Stimulated activated CD8-positive, alpha-beta memory T cell treated with anti-CD3 and anti-CD28 coated beads, Interleukin-12 subunit alpha, Interleukin-12 subunit beta, amount 100 ng/mL, for 1 hour (primary cell): ENCODE measurements at places on chromosomes 2 and 18.

- no peak for DNase-seq
Observed at GRCh38 chr2:233489666-233490065, 76.9 kb downstream of the USP40 start.

GRCh38 chr2:57417007-57417406, 629.6 kb upstream of the VRK2 start:
- no peak for DNase-seq

DNA sequence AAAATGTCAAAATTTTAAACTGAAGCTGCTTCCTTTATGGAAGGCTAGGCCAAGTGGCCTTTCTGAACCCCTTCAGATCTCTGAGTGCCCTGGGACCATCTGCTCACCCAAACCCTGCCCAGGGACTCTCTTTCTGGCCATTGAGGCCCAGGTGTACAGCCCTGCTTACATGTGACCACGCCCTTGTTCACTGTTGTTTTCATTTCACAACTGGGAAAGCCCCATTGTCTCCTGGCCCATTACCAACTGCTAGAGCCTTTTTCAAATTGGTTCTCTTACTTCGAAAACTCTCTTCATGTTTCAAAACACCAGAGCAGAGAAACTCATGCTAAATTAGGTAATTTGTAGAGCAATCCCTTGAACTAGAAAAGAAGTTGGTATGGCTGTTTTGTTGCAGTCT, 219.5 kb upstream of the TANK start:
- no peak for DNase-seq

- no peak for DNase-seq
Observed at GRCh38 chr2:72148003-72148836, 558 bp upstream of the CYP26B1 start.

- no peak for DNase-seq
Observed at GRCh38 chr18:5516841-5517240, 27.0 kb downstream of the EPB41L3 start.

DNA sequence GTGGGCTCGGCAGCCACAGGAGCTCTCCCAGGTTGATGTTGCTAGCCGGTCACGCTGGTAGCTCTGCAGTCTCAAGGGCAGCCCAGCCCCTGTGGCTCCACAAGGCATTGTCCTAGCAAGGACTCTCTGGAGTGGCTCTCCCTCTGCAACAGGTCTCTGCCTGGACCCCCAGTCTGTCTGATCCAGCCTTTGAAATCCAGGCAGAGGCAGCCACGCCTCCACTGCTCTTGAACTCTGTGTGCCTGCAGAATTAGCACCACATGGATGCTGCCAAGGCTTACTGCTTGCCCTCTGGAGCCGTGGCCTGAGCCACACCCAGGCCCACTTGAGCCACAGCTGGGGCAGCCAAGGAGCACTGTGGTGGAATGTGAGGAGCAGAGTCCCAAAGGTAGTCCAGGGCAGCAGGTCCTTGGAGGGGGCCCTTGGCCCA, 43.0 kb upstream of the FAHD2A start:
- no peak for DNase-seq

DNA sequence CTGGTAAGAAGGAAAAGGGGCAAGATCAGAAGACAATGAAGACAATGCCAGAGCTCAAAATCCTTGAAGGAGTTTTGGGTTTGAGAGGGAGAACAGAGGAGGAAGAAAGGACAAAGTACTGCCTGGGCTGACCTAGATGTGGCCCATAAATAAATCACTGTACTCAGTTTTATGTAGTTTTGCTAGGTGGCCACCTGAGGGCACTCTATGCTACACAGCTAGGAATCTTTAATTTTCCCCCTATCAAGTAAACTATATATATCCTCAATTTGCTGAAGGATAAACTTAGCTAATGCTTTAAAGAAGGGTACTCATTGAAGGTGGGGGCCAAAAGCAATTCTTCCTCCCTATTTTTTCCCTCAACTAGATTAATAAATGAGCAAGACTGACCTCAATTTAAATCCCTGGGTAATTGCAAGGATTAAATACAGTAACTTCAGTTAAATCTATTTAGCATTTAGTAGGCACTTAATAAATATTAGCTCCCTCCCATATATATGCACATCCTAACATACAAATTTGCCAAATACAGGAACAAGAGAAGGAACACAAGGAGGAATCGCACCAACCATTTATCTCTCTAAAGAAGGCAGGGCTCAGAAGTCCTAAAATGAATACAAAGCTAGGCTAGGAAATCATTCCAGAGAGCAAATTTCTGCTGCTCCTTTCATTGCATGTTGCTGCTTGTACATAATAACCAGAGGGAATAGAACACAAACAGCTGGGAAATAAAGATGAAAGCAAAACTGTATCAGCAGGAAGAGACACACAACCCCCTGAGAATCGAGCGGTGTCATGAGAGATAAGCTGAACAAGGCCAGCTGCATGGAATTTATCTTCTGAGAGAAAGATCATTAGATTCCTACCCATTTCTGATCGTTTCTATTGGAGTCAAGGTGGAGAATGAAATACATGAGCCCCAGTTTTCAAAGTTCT, 540.1 kb downstream of the NRXN1 start:
- no peak for DNase-seq

DNA sequence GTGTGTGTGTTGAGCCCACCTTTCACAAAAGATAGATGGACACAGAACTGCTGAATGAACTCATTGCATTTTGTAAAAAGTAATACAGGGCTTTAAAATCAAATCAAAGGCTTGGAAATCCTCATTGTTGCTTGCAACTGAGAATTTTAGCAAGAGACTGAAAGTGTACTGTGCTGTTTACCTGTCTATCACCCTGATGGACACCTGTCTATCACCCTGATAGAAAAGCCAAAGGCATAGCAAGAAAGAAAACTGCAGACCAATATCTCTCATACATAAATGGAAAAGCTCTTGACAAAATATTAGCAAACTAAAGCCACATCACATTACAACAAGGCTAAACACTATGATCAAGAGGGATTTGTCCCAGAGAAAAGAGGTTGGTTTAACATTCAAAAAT, 107.5 kb upstream of the TMEM18 start:
- DNase-seq: no peak

GRCh38 chr2:288758-289361, 969 bp upstream of the ALKAL2 start:
- no peak for DNase-seq

- DNase-seq: no peak
Observed at GRCh38 chr2:159010340-159010739, 41.9 kb downstream of the TANC1 start.

DNA sequence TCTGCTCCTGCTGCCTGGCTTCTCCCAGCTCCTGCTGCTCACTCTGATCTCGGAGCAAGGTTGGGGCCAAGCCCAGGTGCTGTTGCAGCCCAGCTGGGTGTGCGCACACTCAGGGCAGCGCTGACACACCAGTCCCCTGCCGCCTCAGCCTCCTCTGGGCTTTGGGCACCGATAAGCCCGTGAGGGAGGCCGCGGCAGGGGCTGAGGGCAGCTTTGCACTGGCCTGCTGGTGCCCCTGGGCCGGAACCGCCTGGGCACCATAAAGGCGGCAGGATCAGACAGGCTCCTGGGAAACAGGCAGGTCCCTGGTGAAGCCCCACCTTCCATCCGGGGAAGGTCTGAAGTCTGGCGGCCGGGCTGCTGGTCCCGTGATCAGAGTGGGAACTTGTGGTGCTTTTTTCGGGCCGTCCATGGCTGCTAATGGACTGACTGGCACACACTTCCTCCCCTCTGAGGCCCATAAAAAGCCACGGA, 14.1 kb upstream of the EML6 start:
- no peak for DNase-seq

GRCh38 chr2:157479081-157480027, 35.5 kb upstream of the CYTIP start:
- no peak for DNase-seq

DNA sequence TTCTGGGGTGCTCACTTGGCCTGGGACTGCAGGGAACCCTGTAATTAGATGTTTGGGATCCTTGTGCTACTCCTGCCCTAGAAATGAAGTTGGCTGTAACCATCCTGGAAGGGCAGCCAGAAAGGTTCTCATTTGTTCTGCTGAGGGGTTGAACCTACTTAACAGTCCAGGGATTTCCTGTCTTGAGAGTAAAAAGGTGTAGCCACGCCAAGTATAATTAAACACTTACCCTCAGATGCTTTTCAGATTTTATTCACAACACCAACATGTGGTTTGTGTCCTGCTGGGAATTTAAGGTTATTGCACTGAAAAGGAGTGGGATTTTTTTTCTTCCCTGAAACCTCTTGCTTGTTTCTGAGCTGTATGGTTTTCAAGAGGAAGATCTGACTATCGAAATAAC, 222.4 kb upstream of the APCDD1 start:
- no peak for DNase-seq

- no peak for DNase-seq
Observed at GRCh38 chr18:74457725-74458421, 765 bp upstream of the DIPK1C start.

DNA sequence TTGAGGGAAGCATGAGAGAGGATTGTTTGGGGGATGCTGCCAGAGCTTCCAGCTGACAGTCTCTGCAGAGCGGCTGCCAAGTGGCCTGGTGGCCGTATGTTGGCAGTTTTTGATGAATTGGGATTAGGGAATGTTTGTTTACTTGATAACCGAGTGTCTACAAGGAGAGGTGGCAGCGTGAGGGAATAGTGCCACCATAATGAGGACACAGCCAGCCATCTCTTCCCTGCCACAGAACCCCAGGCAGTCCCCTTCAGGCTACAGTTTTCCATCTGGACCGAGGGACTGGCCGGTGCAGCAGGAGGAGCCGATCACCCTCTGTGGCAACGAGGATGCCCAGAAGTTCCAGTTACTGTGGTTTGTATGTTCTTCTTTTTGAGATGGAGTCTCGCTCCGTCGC, 55.2 kb downstream of the TRAPPC12 start:
- no peak for DNase-seq

GRCh38 chr18:76373297-76373696, 121.7 kb downstream of the ZNF516 start:
- DNase-seq: no peak

- no peak for DNase-seq
Observed at GRCh38 chr2:136767030-136767429, 1.7 kb downstream of the THSD7B start.

DNA sequence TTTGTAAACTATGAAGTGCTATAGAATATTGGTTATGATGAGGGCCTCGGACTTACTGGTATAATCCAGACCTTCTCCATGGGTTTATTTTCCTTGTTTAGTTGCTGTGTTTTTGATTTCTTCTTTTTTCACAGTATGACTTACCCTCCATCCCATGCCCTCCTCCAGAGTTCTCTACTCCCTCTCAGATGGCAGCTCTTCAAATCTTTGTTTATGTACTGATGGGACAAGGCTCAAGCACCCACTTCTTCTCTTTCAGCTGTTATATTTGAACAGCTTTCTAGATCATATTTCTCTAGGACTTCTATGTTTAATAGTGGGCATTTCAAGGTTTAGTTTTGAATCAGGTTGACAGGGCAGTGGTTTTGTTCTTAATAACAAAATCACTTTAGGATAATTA, 43.9 kb downstream of the CLIP4 start:
- DNase-seq: no peak

DNA sequence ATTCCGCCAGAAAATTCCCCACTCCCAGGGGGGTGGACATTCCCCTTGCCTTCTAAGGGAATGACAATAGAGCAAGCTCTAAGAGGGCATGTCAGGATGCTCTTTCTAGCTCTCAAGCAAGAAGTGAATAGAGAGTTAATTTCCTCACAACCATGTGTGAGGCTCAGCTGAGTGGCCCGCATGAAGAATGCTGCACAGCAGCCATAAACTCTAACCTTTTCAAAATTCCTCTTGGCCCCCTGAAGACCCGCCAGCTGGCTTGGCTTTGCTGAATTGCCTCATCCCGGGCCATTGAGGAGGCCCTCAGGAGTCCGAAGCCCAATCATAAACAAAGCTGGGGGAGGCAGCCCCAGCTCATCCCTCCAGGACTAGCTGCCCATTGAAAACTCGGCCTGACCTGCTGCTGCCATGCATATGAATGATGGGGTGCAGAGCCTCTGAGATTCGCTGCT, 38.2 kb downstream of the NRP2 start:
- no peak for DNase-seq

DNA sequence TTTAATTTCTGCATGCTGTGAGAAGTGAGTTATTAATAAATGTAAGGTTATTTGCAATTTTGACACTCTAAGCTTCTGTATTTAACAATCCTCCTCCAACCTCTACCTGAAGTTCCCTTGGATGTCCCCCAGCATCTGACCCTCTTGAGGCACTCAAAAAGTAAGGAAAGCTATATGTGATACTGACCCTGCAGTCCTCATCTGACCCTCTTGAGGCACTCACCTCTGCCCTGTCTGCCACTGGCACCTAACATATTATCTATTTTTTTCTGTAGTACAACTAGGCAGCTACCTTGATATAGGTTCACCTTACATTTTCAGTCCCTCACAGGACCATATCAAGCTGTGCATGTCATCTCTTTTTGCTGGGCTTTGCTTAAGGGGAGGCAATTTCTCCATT, 583.4 kb upstream of the PKDCC start:
- DNase-seq: no peak

GRCh38 chr2:54708584-54709335, 14.7 kb upstream of the EML6 start:
- DNase-seq: no peak

DNA sequence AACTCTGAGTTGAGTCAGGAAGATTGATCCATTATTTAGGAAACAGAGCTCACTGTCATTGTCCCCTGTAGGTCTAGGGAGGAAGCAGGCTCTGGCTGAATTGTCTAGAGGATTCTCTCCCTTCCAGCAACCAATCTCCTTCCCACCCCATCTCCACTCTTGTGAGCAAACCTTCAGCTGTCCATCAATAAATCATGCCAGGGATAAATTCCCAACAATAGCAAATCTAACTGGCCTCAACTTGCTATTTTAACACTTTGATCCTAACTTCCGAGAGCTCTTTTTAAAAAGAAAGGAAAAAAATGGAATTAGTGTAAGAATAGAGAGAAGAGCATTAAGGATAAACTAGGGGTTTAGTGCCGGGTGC, 53.5 kb downstream of the ATP8B1 start:
- DNase-seq: no peak

GRCh38 chr2:96927405-96928171, 57.7 kb upstream of the SEMA4C start:
- DNase-seq: no peak

- DNase-seq: no peak
Observed at GRCh38 chr2:202703091-202703490, 68.3 kb downstream of the FAM117B start.

- DNase-seq: no peak
Observed at GRCh38 chr2:239190921-239191885, 209.6 kb downstream of the HDAC4 start.

DNA sequence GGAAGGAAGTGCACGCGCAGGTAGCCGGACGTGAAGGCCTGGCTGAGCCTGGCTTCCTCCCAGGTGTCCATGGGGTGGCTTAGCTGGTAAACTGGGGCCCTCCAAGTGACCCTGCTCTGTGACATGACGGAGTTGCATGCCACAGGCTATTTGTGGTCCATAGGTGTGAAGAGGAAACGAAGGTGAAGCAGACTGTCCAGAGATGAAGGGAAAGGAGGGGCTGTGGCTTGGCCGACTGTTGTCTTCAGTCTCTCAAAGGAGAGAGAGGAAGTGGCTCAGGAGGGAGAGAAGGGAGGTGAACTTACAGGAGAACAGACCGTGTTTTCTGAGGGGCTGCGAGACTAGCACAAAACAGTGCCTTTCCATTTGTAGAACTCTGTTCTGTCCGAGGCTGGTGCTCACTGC, 19.3 kb downstream of the INPP5D start:
- DNase-seq: no peak
